Amniotic stem cell (primary cell): ENCODE measurements at places on chromosomes 6 and 20.

GRCh38 chr6:6556738-6557503, 31.6 kb upstream of the LY86 start:
- no peak for DNase-seq

DNA sequence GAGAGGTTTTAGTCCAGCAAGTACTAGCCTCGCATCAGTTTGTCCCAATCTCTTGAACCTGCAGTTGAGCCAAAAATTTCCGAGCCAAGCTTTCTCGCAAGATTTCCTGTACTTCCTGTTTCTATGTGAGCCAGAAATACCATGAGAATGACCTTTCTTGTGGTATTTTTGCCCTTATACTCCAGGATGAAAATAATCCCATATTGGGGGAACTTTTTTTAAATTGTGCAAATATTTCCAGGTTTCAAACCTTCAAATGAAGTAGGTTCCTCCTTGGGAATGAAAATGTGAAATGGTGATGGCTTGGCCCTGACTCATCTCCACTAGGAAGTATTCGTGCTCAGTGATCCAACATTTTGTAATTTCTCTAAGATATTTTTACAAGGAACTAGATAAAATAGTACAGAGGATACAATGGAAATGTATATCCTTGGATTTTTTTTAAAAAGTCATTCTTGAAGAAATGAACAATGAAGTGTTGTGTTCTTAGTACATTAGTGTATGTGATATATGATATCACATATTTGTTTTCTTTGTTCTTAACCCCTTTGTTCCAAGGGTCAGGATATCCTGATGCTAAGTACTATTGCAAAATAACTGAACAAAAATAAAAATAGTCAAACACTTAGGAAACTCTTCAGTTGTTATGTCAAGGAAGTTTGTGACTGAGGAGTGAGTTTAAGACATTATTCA, 184.0 kb downstream of the PDE7B start:
- DNase-seq, result no peak

- no peak for DNase-seq
These were observed 158.2 kb upstream of the IMPG1 start for GRCh38 chr6:76230711-76231110.

DNA sequence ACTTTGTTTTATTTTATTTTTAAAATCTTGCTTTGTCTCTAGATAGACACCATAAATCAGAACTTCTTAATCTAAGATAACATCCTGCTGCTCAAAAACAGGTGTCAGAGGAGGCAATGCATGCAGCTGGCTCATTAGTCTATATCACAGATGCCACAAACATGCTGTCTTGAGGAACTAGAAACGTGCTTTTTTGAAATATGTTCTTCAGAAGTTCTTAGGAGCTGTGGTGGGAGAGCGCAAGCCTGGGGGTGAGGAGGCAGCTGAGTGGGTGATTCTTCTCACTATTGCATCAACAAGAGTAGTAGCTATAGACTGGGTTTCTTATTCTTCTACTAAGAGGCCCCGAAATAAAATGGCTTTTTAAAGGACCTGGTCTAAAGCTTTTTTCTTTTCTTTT, 23.4 kb downstream of the IL22RA2 start:
- no peak for DNase-seq

GRCh38 chr6:5517796-5518195, 256.5 kb downstream of the FARS2 start:
- no peak for DNase-seq

DNA sequence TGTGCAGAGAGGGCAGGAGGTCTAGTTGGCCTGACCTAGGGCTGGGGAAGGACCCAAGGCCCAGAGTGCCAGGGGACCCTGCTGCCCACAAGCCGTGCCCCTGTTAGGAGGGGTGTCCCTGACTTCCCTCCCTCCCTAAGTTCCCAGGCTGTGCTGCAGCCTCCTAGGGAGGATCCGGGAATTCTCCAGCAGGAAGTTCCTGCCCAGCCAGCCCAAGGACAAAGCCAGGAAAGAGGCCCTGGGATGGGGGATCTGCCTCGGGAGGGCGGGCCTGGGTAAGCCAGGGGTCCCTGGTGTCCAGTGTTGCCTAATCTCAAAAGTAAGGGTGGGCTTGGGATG, 9.3 kb upstream of the BAK1 start:
- DNase-seq, result no peak

- DNase-seq, result no peak
These were observed at the start of gene CD40 for GRCh38 chr20:46117704-46118467. Gene CD40, plus strand, starts transcription at chr20:46118314. Its CDS starts 30 bp downstream, at chr20:46118344.

GRCh38 chr20:36128463-36129159, 25.9 kb upstream of the EPB41L1 start:
- no peak for DNase-seq

DNA sequence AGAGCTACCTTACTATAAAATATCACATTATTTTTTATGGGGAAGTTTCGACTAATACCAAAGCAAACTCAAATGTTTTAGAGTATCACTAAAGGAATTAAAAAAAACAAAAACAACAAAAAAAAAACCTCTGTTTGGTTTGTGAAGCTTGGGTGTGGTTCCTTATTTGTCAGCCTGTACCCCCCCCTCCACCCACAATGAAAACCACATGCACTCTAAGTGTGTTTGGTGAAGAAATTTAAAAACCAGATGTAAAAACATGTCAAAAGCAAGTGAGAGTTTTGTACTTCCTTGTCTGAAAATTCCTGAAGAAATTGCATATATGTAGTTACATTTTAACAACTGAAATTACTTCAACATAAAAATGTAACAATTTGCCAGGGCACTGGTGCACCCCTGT, 3.1 kb downstream of the STK38 start:
- no peak for DNase-seq

DNA sequence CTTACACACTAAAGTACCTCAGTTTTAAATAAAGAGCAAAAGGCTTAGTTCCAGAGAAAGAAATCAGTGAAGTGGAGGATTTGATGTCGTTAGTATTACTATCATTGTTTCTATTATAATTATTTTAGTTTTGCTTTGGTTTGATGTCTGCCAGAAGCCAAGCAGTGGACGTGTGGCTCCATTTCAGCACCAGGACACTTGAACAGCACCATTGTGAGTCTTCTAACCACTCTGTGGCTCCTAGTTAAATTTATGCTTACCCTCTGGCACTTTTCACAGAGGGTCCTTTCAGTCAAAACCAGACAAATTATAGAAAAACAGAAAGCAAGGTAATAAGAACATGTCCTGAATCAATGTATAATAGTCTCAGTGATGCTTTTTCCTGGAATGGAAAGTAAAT, 3.4 kb downstream of the COL9A1 start:
- no peak for DNase-seq

GRCh38 chr6:154938221-154938580, 56.9 kb upstream of the TIAM2 start:
- no peak for DNase-seq

DNA sequence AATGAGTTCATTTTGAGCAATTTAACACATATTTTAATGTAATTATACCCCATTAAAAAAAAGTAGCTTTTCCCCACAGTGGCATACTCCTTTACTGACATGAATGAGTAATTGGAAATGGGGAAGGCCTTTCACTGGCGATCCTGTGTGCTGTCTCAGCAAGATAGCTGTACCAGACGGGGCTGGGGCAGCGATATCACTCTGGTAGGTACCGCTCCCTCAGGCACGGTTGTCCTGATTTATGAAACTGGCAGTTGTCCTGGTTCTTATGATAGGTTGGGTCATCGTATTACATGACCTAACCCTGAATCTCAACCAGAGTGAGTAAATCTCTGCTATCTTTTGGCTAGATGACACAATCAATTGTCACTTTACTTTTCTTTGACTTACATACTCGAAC, 355.0 kb upstream of the MAP3K7 start:
- no peak for DNase-seq

GRCh38 chr20:1489764-1490436, 1.3 kb downstream of the SIRPB2 start:
- no peak for DNase-seq

- DNase-seq, result no peak
These were observed 25.2 kb downstream of the TRIM38 start for GRCh38 chr6:25987845-25988244.

- DNase-seq, result no peak
These were observed 97.7 kb downstream of the SLC16A10 start for GRCh38 chr6:111184827-111185532.

DNA sequence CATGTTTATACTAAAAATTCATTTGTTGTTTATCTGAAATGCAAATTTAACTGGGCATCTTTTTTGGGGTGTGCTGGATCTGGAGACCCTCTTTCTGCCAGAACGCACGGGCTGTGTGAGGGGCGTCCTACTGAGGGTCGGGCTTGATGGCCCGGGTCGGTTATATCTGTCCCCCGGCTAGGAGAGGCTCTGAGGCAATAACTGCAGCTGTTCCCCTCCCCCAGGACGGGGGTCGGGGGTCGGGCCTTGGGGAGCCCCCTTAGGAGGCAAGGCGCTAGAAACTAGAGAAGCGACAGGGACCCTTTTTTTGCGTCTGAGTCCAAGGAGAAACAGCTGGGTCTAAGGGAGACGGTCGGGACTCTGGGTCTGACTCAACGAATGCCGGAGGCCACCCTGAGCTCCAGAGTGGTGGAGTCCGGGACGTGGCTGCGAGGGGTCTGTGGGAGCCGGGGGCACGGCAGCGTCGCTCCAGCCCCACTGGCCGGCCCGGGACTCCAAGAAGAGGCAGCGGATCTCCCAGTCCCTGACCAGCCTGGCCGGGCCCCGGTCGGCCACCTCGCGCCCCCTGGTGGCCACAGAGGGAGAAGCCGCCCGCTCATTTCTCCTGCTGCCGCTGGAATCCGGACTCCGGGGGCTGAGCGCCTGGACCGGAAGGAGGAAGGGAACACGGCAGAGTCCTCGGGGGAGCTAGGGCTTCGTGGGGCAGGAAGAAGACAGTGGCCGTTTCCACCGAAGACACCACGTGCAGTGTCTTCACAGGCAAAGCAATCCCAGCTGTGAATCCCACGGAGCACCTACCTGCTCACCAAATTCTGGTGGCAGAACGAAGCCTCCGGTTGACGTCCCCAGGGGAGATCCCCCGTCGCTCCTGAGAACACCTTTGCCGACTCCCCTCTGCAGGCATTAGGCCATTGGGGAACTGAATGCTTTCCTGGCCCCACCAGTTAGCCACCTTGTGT, 24.0 kb upstream of the SCML4 start:
- peak; percentile 49 for DNase-seq

GRCh38 chr20:33474097-33474873, 15.6 kb upstream of the CBFA2T2 start:
- no peak for DNase-seq

- DNase-seq, result no peak
These were observed 42.6 kb upstream of the NXT1 start for GRCh38 chr20:23308024-23308423.

DNA sequence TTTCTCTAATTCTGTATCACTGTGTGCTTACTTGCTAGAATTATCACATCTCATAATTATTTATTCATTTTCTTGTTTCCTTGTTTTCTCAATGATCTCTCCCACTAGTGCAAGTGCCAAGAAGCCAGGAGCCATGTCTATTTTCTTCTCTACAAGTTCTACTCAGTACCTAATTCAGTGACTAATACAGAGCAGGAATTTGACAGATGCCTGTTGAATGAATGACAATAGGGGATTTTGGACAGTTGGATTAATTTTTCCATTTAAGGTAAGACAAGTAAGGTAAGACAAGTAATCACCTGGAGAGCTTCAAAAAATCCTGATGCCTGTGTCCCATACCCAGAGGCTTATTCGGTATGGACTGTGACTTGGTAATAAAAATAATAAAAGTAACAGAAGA, 81.0 kb downstream of the EDN1 start:
- no peak for DNase-seq

GRCh38 chr6:113591896-113592827, 265.0 kb upstream of the MARCKS start:
- DNase-seq, result no peak

DNA sequence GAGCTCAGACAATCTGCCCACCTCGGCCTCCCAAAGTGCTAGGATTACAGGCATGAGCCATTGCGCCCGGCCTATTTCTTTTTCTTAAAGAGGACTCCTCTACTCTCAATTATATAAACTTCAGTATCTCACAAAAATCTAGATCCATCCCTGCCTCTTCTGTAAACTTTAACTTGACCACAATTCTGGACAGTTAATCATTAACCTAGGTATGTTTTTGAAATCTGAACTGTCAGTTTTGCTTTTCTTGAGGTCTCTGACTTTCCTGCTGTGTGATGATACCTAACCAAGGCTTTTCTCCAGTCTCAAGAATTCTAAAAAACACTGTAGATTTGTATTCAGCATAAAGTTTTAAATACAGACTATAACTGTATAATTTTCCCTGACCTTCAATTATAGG, 388.2 kb upstream of the SYNCRIP start:
- no peak for DNase-seq

DNA sequence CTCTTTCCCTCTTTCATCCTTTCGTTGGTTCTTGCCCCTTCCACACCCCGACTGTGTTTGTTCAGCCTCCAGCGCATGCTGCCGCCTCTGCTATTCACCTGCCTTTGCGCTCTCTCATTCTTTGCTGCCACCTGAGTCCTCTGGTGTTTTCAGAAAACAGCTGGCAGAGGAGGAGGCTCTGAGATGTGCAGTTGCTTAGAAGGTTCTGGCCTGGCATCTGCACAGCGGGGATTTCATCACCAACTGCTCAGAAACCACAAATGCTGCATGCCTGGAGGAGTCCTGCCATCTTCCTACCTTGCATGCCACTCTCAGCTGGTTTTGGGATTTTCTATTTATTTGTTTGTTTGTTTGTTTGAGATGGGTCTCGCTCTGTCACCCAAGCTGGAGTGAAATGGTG, 39.2 kb upstream of the CLDN20 start:
- no peak for DNase-seq

GRCh38 chr6:164928057-164928727, 381.2 kb downstream of the C6orf118 start:
- no peak for DNase-seq

DNA sequence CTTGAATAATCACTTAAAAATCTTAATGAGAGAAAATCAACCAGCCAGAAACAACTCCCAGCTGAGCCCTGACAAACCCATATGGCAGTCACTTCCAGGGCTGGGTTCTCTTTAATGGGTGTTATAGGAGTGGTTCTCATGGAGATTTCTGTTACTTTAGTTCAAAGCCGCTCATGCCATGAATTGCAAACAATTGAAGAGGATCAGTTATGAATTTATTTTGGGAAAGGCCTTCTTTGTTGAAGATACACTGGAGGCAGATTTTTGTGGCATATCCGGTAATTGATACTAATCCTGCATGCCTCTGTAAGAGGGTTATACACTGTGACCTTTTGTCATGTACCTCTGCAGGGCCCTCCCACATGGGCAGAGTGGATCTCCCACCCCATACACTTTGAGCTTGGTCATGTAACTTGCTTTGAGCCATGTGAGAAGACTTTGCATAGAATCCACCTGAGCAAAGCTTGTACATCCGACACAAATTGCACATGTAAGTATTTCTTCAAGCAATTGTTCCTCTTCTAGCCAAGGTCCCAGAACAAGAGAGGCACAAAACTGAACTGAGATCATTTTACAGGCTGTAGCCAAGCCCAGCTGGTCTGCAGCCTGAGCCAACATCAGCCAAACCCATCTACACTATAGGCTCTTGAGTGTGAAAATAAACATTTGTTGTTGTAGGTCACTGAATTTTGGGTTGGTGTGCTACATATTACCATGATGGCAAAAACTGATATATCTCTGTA, 492.3 kb downstream of the PREX1 start:
- no peak for DNase-seq

- no peak for DNase-seq
These were observed 867 bp downstream of the EBF4 start for GRCh38 chr20:2693286-2694007.
